Activated B cell treated with CpG ODN at 0.5 μM for 24 hours (primary cell): ENCODE measurements at places on chromosomes 11 and 22.

GRCh38 chr11:116827461-116827860 is 2.2 kb upstream of the APOC3 start:
- DNase-seq = no peak

DNA sequence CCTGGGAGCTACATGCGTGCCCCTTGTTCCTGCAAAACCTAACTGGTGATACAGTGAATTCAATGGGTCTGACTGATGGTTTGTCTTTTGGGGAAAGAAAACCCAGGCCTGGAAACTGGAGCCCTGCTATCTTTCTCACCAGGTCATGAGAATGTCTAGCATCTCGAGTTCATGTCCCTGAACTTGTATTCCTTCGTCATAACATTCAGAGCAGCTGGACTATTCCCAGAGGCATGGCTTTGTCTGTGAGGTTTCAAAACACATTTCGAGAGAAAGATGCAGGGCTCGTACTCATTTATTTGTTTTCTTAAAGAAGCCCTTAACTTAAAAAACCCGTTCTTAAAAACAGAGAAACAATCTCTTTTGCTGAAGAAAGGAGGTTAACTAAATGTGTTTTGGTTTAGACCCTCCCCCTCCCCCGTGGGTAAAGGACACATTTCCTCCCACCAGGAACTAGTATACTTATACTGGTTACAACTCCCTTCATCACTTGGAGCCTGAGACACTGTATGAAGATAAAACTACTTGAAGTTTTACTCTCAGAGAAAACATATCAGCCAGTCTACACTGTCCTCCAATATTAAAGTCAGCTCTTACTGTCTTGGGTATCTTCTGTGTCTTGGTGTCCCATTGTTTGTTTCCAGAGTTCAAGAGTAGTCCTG is 43.2 kb downstream of the ME3 start:
- DNase-seq = no peak

DNA sequence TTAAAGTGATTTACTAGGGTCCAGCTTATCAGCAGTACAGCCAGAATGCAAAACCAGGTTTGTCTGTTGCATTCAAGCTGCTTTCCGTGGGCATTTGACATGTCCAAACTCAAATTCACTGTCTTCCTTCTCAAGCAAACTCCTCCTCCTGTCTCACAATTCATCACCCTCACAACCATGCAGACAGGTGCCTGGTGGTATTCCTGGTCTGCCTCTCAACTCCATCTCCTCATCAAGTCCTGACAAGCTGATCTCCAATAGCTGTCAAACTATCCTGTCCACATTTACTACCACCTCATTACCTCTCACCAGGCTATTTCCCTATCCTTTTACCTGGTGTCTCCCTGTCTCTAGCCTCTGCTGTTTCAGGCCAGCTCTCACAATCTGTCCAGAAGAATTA is 49.1 kb upstream of the LYVE1 start:
- DNase-seq = no peak

DNA sequence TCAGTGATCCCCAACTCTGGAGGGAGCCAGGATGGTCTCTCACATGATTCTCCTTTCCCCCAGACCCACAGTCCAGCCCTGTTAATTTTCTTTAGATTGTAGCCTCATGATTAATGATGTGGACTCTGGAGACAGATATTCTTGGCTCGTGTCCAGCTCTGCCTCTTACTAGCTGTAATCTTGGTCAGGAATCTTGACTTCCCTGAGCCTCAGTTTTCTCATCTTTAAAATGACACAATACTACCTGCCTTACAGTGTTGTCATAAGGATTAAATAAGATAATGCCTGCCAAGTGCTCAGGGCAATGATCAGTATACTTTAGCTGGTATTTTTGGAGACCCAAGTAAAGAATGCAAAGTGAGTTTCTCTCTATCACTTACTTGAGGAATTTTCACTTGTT is 60.0 kb downstream of the SPECC1L start:
- no peak for DNase-seq

DNA sequence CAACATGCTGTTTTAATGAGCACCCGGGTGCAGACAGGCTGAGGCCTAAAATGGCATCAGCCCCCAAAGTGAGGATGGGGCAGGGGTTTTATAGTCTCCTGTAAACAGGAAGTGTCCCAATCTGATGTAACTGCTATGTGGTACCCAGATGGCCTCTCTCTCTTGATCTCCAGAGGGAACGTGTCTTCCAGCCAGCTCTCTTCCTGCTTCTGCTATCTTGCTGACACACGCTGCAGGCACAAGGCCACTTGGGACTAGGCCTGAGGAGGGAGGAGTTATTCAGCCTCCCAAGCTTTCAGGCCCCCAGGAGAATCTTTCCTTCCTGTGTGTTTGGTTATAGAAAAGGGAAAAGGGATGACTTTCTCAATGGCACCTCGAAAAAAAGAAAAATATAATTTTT is 11.4 kb upstream of the VSTM5 start:
- DNase-seq = no peak

DNA sequence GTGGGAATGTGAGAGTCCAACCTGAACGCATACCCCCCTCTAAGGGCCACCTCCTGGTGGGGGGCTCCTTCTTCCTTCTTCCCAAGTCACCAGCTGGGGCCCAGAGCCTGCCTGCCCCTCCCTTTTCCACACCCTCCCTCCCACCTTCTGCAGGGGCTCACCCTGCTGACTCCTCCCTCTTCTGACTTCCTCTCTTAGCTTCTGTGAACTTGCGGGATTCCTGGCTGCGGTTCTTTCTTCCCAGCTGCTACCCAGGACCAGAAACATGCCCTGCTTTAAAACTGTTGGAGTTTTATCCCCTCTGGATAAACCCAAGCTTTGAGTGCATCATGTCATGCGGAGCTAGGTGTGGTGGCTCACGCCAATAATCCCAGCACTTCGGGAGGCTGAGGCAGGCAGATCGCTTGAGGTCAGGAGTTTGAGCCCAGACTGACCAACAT is 10.2 kb downstream of the LRRC74B start:
- no peak for DNase-seq

DNA sequence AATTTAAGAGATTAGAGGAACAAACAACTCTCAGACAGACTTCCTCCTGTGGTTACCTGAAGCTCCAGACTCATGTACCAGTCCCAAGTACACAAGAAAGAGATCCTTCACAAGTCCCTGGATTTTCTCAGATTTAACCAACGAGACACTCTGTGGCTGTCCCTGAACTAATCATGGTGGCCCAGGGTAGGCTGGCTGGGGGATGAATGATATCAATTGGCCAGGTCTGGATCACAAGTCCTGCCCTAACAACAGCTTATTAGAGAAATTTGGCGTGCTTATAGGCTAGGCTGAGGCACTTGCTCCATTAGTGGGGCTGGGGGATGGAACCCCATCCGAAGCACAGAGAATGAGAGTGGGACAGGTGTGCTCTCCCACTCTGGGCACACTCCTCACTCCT is 22.1 kb downstream of the HEPHL1 start:
- DNase-seq = no peak
